ENCODE measurements at places on chromosomes 2 and 18.
A peak's percentile ranks its signal among the peaks of the same experiment; 100 is the strongest.

DNA sequence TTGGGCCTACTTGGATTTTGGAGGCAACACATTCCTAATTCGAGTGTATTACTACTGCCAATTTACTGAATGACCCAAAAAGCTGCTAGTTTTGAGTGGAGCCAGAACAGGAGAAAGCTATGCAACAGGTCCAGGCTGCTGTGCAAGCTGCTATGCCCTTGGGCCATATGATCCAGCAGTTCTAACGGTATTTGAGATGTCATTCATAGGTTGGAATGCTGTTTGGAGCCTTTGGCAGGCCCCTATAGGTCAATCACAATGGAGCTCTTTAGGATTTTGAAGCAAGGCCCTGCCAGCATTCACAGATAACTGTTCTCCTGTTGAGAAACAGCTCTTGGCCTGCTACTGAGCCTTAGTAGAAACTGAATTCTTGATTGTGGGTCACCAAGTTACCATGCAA lies 368.7 kb downstream of the CDH19 start:
- DNase-seq, result no peak

- DNase-seq, result peak; percentile 78
Observed at GRCh38 chr2:196242131-196242620, 70.8 kb upstream of the STK17B start.

DNA sequence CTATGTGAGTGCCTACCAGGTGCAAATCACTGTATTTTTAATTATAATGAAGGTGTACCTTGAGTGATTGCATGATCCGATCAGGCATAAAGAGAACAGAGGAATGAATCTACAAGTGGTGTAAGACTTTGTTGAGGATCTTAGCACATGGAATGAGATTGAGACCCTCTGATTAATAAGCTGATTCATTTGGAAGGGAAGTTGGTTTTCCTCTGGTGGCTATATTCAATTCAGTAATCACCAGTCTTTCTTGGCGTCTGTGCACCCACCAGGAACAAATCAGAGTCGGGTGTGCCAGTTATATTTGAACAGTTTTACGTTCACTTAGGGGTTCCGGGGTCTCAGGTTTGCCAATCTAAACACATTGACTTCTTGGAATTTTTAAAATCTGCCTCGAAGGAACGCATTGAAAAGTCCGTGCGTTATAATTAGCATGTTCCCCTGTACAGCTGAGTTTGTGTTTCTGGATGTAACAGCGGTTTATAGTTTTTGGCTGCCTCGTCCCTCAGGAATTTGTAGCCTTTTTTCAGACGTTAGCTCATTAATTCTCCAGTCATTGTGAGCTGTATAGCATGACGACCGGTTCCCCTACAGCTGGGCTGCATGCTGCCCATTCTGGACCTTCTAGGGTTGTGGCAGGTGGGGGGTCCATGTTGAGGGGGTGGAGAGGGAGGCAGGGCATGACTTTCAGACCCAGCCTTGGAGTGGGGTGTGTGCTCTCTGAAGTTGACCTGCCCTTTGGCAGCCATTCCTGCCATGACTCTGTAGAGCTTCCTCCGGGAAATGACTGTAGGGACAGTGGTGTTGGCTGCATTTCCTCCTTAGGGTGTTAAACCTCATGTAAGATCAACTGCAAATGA lies 20.3 kb downstream of the MYO1B start:
- DNase-seq, result peak; percentile 83

- no peak for DNase-seq
Observed at GRCh38 chr2:128347171-128347558, 28.5 kb upstream of the HS6ST1 start.
